ENCODE measurements at places on chromosomes 2 and 18. TPM values are rescaled to one million over a fixed set of nuclear protein-coding genes. Genes with fewer than 3 reads are reported as not detected.

GRCh38 chr18:25077038-25077943, 274.7 kb downstream of the ZNF521 start:
- no peaks in the 10 kb centered on the region for H3K36me3 ChIP-seq
- H3K27ac ChIP-seq, result peak overlapping the region; percentile 75
- peaks cover 17% of the 10 kb centered on the region for H3K4me1 ChIP-seq
- H3K4me3 ChIP-seq, result no peak overlapping the region

- H3K4me1 ChIP-seq, result peaks cover 5% of the 10 kb centered on the region
- H3K4me3 ChIP-seq, result no peak overlapping the region
- H3K27me3 ChIP-seq, result no peaks in the 10 kb centered on the region
Observed at GRCh38 chr18:55491616-55492015, 96.4 kb downstream of the TCF4 start.

DNA sequence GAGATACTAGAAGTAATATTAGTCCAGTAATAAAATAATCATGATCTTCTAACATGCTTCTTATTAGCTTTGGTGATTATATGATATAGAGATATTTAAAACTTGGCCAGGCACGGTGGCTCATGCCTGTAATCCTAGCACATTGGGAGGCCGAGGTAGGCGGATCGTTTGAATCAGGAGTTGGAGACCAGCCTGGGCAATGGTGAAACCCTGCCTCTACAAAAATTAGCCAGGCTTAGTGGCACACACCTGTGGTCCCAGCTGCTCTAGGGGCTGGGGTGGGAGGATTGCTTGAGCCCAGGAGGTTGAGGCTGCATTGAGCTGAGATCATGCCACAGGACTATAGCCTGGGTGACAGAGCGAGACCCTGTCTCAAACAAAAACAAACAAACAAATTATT, 87.0 kb downstream of the WDR7 start:
- peaks cover 4% of the 10 kb centered on the region for H3K4me1 ChIP-seq
- no peak overlapping the region for H3K27ac ChIP-seq
- DNase-seq, result no peak
- no peak overlapping the region for H3K4me3 ChIP-seq

Gene CELF4
- total RNA-seq, result 6.7 TPM

Gene NR4A2
- total RNA-seq, result 0.73 TPM

All from endodermal cell (in vitro differentiated cells).